ENCODE measurements at places on chromosomes 3 and 15.

DNA sequence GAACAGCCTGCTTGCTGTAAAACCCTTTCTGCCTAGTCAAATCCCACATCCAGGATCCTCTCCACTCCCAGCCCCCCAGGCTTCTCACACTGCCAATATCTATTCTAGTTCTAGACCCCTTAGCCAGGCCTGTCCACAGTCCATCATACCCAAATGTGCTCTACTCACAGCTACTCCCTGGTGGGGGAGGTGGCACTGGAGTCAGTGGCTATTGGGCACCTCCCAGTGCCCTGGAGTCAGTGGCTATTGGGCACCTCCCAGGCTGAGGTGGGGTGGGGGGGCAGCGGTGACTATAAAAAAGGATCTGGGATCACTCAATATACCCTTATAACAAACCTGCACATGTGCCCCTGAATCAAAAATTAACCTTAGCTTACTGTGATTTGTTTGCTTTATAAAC lies 773 bp upstream of the DISP2 start:
- DNase-seq = no peak

GRCh38 chr3:101963902-101964362 lies 114.6 kb downstream of the NFKBIZ start:
- no peak for DNase-seq

DNA sequence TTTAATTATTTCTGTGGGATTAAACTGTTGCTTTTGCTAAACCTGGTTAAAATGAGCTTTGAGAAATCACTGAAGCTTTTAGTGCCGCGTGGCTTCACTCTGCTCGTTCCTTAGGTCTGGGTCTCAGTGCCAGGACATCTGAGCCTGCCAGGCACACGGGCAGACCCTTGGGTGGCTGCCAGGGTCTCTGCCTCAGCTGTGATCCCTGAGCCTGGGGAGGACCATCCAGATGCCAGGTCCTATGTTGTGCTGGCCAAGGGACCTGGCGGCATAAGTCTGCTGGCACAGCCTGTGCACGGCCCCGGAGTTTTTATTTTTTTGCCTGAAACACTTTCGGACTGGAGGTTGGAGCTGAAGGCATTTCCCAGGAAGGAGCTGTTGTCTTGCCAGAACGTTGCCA lies 328.1 kb downstream of the LRTM1 start:
- no peak for DNase-seq

DNA sequence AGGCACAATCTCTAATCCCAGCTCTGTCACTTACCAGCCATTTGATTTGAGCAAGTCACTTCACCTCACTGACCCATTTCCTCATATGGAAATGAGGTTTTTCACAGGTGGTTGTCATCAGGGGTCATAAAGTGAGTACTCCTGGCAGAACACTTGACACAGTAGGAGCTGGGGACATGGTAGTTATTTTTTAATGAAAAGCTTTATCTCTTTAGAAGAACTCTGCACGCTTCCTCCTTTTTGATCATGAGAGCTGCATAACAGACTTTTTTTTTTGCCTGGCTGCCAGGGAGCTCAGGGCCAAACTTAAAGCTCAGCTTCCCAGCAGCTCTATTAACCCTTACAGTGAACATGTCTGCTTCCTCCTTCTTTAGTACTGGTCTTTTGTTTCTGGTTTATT lies 8.4 kb downstream of the VWA5B2 start:
- no peak for DNase-seq

GRCh38 chr3:128068156-128068620 lies 16.0 kb downstream of the SEC61A1 start:
- DNase-seq = no peak

GRCh38 chr3:79006077-79006476 lies 761.7 kb downstream of the ROBO1 start:
- no peak for DNase-seq

- no peak for DNase-seq
Measured at GRCh38 chr3:56357266-56357665, 111.0 kb downstream of the ERC2 start.

DNA sequence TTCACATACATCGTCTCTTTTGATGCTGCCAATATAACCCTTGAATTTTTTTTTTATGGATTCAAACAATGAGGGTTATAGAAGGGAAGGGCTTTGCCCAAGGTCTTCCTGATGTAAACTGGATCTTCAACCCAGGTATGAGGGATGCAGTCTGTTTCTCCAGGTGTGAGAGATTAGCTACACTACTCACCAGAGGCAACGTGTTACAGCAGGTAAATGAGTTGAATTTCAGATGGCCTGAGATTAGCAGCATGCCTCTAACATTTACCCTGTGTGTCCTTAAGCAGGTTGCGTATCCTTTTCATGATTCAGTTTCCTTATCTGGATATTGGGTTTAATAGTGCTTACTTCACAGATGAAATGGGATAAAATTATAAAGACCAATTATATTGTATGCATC lies 1.9 kb downstream of the RTP4 start:
- no peak for DNase-seq

GRCh38 chr3:72601983-72602750 lies 246.1 kb downstream of the SHQ1 start:
- DNase-seq = no peak

GRCh38 chr3:115659253-115660220 lies 36.2 kb downstream of the GAP43 start:
- no peak for DNase-seq

GRCh38 chr15:59260090-59260489 lies 53.4 kb downstream of the LDHAL6B start:
- no peak for DNase-seq

Data from stimulated activated CD8-positive, alpha-beta memory T cell treated with anti-CD3 and anti-CD28 coated beads, Interleukin-7, amount 100 ng/mL, for 1 hour (primary cell).